ENCODE measurements at places on chromosomes 12 and 14.

DNA sequence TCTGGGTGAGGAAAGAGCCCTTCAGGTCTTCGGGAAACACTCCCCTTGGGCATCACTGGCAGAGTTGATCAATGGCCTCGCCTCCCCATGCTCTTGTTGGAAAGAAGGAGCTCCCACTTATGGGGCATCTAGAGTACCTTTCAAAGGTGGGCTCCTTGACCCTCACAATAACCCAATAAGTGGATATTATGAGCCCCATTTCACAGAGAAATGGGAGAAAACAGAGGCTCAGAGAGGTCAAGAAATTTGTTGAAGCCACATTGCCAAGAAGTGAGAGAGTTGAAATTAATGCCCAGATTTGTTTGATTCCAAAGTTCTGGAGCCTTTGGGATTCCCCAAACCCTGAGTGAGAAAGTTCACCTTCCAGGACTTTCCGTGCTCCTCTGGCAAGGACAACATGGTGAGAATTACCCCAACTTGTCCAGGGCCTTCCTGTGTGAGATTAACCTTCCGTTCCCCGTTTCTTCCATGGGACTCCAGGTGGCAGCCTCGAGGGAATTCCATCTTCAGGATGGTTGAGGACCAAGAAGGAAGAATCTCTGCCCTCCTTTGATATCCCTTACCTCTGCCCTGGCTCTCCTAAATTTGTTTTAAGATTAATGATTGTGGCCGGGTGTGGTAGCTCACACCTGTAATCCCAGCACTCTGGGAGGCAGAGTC lies 7.5 kb upstream of the CHD4 start:
- no peak overlapping the region for H3K4me3 ChIP-seq
- H3K27me3 ChIP-seq, result no peaks in the 10 kb centered on the region
- no peak for DNase-seq
- peaks cover 21% of the 10 kb centered on the region for H3K4me1 ChIP-seq
- H3K36me3 ChIP-seq, result no peaks in the 10 kb centered on the region
- H3K27ac ChIP-seq, result no peak overlapping the region

- no peak overlapping the region for H3K4me3 ChIP-seq
- no peaks in the 10 kb centered on the region for H3K36me3 ChIP-seq
- DNase-seq, result no peak
- no peak overlapping the region for H3K27ac ChIP-seq
Observed at GRCh38 chr12:49975318-49975761, 2.6 kb downstream of the AQP6 start.

GRCh38 chr12:104499668-104500332 lies 43.1 kb downstream of the CHST11 start:
- 0 out of 2 replicates have a peak, but pooled peaks cover 9% of the 10 kb centered on the region for H3K4me1 ChIP-seq
- no peaks in the 10 kb centered on the region for H3K27me3 ChIP-seq
- no peak overlapping the region for H3K4me3 ChIP-seq
- H3K27ac ChIP-seq, result no peak overlapping the region
- H3K36me3 ChIP-seq, result no peaks in the 10 kb centered on the region

GRCh38 chr14:74324931-74325361 lies 22.2 kb upstream of the ABCD4 start:
- H3K27ac ChIP-seq, result no peak overlapping the region
- H3K4me1 ChIP-seq, result no peaks in the 10 kb centered on the region
- no peaks in the 10 kb centered on the region for H3K27me3 ChIP-seq
- H3K36me3 ChIP-seq, result no peaks in the 10 kb centered on the region
- no peak overlapping the region for H3K4me3 ChIP-seq

- H3K27ac ChIP-seq, result no peak overlapping the region
- no peaks in the 10 kb centered on the region for H3K4me1 ChIP-seq
- H3K27me3 ChIP-seq, result no peaks in the 10 kb centered on the region
- no peaks in the 10 kb centered on the region for H3K36me3 ChIP-seq
- no peak overlapping the region for H3K4me3 ChIP-seq
Observed at GRCh38 chr14:83007641-83008225, 1474.1 kb upstream of the SEL1L start.

DNA sequence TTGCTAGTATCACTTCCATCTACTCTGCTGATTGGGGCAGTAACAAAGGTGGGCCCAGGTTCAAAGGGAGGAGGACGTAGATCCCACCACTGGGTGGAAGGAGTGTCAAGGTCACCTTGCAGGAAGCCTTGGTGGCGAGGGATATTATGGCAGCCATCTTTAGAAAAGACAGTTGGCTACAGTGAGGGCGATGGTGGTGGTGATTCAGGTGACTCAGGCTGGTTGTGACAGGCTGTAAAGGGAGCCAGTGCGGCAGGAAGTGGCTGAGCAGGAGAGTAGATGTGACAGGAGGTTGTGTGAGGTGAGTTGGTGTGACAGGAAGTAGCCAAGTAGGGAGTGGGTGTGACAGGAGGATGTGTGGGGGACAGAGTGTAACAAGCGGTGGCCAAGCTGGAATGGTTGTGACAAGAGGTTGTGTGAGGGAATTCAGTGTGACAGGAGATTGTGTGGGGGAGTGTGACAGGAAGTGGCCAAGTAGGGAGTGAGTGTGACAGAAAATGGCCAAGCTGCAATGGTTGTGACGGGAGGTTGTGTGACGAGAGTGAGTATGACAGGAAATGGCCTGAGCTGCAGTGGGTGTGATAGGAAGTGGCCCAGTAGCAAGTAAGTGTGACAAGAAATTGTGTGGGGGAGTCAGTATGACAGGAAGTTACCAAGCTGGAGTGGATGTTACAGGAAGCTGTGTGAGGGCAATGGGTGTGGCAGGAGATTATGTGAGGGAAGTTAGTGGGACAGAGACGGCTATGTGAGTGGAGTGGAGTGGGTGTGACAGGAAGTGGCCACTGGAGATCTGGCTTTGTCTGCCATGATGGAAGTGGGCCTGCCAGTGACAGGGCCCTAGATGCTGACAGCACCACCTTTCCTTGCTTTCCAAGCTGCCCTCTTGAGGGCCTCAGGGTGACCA lies 136.5 kb upstream of the MYL2 start:
- no peak overlapping the region for H3K4me3 ChIP-seq
- no peaks in the 10 kb centered on the region for H3K36me3 ChIP-seq
- no peaks in the 10 kb centered on the region for H3K27me3 ChIP-seq
- H3K27ac ChIP-seq, result no peak overlapping the region
- 0 out of 2 replicates have a peak, but pooled peaks cover 6% of the 10 kb centered on the region for H3K4me1 ChIP-seq
- DNase-seq, result no peak

DNA sequence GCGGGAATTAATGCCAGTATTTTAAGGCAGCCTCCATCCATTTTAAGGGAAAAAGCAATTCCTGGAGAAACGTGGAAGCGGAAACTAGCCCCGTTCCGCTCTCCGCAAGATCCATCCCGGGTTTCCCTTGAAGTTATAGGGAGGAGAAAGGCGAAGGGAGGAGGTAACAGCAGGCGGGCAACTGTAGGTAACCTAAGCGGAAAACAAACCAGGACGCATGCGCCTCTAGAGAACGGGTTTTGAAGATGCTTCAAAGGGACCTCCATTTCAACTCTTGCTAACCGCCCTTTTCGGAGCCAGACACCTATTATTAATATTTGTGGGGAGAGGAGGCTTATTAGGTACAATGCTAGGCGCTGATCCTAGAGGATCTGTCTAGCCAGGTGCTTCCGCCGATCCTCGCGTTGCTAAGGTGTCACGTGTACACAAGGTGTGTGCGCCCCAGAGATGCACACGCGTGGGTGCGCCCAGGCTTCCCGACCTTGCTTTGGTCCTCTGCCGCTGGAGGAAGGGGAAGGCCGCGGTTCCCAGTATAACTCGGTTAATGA lies 6.2 kb downstream of the TBX5 start:
- no peaks in the 10 kb centered on the region for H3K36me3 ChIP-seq
- peaks cover 21% of the 10 kb centered on the region for H3K27me3 ChIP-seq
- DNase-seq, result no peak
- H3K4me3 ChIP-seq, result no peak overlapping the region
- H3K27ac ChIP-seq, result no peak overlapping the region
- H3K4me1 ChIP-seq, result no peaks in the 10 kb centered on the region

- H3K27me3 ChIP-seq, result no peaks in the 10 kb centered on the region
- H3K4me3 ChIP-seq, result no peak overlapping the region
- no peaks in the 10 kb centered on the region for H3K36me3 ChIP-seq
- no peaks in the 10 kb centered on the region for H3K4me1 ChIP-seq
- no peak overlapping the region for H3K27ac ChIP-seq
- no peak for DNase-seq
Observed at GRCh38 chr12:80143537-80143936, 44.2 kb downstream of the OTOGL start.

DNA sequence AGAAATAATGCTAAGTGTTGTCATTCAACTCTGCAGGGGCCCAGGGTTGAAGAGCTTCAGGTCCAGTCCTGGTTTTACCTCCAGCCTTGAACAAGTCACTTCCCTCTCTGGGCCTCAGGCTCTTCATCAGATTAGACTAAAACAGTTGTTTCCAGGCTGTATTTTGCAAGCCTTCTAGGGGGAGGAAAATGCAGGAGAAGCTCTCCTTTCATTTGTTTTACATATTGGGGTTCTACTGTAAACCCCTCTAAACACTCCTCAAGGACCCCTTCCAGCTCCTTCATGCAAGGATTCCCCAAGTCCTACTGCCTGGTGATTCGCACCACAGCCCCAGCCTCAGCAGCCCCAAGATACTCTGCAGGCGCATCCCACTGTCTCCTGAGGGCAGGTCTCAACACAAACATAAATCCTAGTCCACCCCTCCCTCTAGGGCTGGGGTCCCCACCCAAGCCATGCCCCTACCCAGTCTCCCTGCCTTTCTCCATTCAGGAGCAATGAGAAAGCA lies 2.7 kb downstream of the SDR9C7 start:
- no peaks in the 10 kb centered on the region for H3K36me3 ChIP-seq
- H3K4me3 ChIP-seq, result no peak overlapping the region
- no peak overlapping the region for H3K27ac ChIP-seq
- H3K27me3 ChIP-seq, result no peaks in the 10 kb centered on the region
- H3K4me1 ChIP-seq, result no peaks in the 10 kb centered on the region

GRCh38 chr14:102551995-102552705 lies 40.3 kb upstream of the RCOR1 start:
- no peak overlapping the region for H3K4me3 ChIP-seq
- DNase-seq, result no peak

GRCh38 chr14:81565441-81566290 lies 32.0 kb upstream of the SEL1L start:
- no peak overlapping the region for H3K4me3 ChIP-seq
- H3K4me1 ChIP-seq, result no peaks in the 10 kb centered on the region
- H3K27me3 ChIP-seq, result no peaks in the 10 kb centered on the region

GRCh38 chr14:27845241-27845850 lies 921.2 kb upstream of the FOXG1 start:
- no peaks in the 10 kb centered on the region for H3K27me3 ChIP-seq
- H3K27ac ChIP-seq, result no peak overlapping the region
- H3K4me3 ChIP-seq, result no peak overlapping the region
- DNase-seq, result no peak

- H3K4me1 ChIP-seq, result peaks cover 13% of the 10 kb centered on the region
- H3K36me3 ChIP-seq, result no peaks in the 10 kb centered on the region
- peak overlapping the region; percentile 73 for H3K27ac ChIP-seq
- no peaks in the 10 kb centered on the region for H3K27me3 ChIP-seq
Observed at GRCh38 chr12:75481774-75482173, 1.2 kb downstream of the GLIPR1 start.

GRCh38 chr12:69580074-69580473 lies 5.2 kb upstream of the CCT2 start:
- H3K27me3 ChIP-seq, result no peaks in the 10 kb centered on the region
- H3K4me1 ChIP-seq, result no peaks in the 10 kb centered on the region
- H3K27ac ChIP-seq, result no peak overlapping the region
- H3K4me3 ChIP-seq, result no peak overlapping the region

DNA sequence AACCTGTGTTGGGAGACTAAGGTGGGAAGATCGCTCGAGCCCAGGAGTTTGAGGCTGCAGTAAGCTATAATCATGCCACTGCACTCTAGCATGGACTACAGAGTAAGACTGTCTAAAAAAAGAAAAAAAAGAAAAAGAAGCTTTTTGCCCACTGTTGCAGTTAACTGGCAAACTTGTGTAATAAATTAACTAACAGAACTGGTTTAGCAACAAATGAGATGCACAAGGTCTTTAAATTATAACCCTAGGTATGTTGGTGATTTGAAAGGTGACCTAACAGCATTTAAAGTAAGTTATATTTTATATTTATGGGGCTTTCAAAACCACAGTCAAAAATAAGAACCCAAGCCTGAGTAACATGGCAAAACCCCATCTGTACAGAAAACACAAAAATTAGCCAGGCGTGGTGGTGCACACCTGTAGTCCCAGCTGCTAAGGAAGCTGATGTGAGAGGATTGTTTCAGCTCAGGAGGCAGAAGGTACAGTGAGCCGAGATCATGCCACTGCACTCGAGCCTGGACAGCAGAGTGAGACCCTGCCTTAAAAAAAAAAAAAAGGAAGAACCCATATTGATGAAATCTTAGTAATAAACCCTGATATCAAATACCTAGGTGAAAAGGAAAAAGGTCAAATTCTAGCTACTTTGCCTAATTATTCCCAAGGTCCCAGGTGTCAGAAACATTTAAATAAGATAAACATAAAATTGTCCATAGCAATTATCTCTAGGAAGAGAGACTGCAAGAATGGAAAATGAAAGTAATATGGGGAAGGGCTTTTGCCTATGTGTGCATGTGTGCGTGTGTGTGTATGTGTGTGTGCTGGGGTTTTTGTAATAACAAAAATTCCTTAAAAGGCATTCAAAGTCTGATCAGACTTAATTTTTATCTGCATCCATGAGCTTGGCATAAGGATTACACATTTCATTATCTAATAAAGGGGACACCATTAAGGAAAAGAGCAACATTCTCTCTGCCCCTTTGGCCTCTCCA lies 15.4 kb downstream of the SYNE2 start:
- no peak overlapping the region for H3K27ac ChIP-seq
- DNase-seq, result no peak
- H3K27me3 ChIP-seq, result no peaks in the 10 kb centered on the region
- H3K4me1 ChIP-seq, result peaks cover 18% of the 10 kb centered on the region
- no peaks in the 10 kb centered on the region for H3K36me3 ChIP-seq
- H3K4me3 ChIP-seq, result no peak overlapping the region

DNA sequence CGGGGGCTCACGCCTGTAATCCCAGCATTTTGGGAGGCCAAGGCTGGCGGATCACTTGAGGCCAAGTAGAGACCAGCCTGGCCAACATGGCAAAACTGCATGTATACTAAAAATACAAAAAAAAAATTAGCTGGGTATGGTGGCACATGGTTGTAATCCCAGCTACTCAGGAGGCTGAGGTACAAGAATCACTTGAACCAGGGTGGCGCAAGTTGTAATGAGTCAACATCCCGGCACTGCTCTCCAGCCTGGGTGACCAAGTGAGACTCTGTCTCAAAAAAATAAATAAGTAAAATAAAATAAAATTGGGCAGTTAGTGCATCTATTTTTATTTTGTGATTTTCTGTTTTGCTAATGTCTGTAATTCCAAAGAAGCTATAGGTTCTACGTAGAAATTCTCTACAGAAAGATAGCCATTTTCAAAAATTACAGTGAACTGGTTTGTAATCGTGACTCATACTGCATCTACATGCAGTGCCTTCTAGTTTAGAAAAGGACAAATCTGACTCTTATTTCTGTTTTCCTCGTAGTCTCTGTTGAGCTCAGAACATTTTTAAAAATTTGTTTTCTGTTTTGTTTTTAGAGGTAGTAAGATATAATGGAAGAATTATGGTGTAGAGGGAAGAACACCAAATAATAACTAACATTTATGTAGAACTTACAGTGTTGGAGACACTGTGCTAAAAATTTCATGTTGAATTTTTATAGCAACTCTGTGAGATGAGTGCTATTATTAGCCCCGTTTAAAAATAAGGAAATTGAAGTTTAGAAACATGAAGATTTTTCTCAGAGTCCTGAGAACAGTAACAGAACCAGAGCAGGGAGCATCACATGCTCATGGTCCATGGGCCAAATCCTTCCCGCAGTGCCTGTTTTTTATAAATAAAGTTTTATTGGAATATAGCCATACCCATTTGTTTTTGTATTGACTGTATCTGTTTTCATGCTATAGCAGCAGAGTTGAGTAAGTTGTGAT lies 201.2 kb downstream of the SYNE2 start:
- H3K27me3 ChIP-seq, result no peaks in the 10 kb centered on the region
- H3K4me1 ChIP-seq, result no peaks in the 10 kb centered on the region
- no peak overlapping the region for H3K27ac ChIP-seq
- no peak overlapping the region for H3K4me3 ChIP-seq
